ENCODE measurements at places on chromosomes 16 and 17.

- H3K36me3 ChIP-seq: no peaks in the 10 kb centered on the region
- H3K27me3 ChIP-seq: no peaks in the 10 kb centered on the region
- DNase-seq: no peak
- H3K27ac ChIP-seq: no peak overlapping the region
- H3K4me1 ChIP-seq: no peaks in the 10 kb centered on the region
These were observed 46.1 kb downstream of the ZNRF1 start for GRCh38 chr16:75044800-75045361.

- H3K4me3 ChIP-seq: no peak overlapping the region
- no peak overlapping the region for H3K27ac ChIP-seq
- no peaks in the 10 kb centered on the region for H3K27me3 ChIP-seq
- H3K36me3 ChIP-seq: no peaks in the 10 kb centered on the region
- no peaks in the 10 kb centered on the region for H3K4me1 ChIP-seq
These were observed 120.3 kb downstream of the CHD9 start for GRCh38 chr16:53175118-53175517.

DNA sequence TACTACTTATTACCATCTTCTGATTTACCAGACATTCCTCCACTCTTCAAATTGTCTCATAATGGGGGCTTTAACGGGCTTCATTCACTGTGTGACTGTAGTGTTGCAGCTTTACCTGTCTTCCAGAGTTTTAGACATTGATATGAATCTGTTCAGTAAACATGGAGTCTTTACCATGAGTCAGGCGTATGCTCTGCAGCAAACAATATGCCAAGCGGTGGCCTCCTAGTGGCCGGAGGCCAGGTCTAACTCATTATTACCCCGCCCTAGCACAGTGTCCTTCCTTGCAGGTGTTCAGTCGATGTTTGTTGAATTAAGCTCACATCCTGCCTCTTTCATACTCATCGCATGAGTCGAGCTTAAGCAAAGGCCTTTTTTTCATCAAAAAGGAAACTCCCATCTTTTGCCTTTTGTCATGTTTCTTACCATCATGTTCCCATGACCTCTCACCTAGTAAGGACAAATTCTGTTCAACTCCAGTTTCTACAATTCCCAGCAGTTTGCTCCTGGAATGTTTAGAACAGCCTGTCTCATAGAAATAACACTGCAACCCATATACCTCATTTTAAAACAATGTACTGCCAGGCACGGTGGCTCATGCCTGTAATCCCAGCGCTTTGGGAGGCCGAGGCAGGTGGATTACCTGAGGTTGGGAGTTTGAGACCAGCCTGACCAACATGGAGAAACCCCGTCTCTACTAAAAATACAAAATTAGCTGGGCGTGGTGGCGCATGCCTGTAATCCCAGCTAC, 39.4 kb downstream of the TUBD1 start:
- no peak for DNase-seq
- H3K27me3 ChIP-seq: no peaks in the 10 kb centered on the region
- no peak overlapping the region for H3K27ac ChIP-seq
- H3K36me3 ChIP-seq: no peaks in the 10 kb centered on the region
- H3K4me3 ChIP-seq: no peak overlapping the region

DNA sequence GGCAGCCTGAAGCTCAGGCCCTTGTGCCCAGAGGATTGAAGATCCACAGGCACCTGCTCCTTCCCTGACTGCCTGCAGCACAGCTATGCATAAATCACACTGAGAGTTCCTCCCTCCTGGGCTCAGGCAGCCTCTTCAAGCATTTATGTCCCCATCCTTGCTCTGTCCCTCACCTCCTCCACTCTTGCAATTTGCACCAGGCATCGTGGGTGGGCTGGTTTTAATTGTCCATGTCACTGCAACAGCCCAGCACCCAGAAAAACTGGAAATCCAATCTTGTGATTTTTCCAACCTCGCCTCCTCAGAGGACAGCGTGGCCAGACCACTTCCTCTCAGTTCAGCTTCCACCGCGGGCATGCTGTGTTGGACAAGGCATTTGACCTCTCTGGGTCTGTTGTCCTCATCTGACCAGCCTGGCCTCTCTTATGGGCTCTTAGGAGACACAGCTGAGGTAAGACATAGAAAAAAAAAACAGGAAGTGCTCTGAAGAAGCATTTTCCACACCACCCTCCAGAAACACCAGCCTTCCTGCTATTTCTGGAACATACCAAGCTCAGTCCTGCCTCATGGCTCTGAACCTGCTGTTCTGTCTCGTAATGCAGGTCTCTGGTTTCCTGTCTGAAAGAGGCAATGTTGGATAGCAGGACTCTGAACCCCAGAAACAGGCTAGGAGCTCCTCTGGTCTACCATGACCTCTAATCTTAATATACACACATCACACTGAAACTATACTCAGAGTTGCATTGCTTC, 8.3 kb downstream of the TMEM114 start:
- no peaks in the 10 kb centered on the region for H3K36me3 ChIP-seq
- H3K4me3 ChIP-seq: no peak overlapping the region
- DNase-seq: no peak
- H3K27me3 ChIP-seq: no peaks in the 10 kb centered on the region
- no peaks in the 10 kb centered on the region for H3K4me1 ChIP-seq

GRCh38 chr17:76623271-76624146, 20.0 kb downstream of the ST6GALNAC1 start:
- H3K27ac ChIP-seq: no peak overlapping the region
- H3K4me3 ChIP-seq: no peak overlapping the region
- no peaks in the 10 kb centered on the region for H3K4me1 ChIP-seq
- no peaks in the 10 kb centered on the region for H3K36me3 ChIP-seq

DNA sequence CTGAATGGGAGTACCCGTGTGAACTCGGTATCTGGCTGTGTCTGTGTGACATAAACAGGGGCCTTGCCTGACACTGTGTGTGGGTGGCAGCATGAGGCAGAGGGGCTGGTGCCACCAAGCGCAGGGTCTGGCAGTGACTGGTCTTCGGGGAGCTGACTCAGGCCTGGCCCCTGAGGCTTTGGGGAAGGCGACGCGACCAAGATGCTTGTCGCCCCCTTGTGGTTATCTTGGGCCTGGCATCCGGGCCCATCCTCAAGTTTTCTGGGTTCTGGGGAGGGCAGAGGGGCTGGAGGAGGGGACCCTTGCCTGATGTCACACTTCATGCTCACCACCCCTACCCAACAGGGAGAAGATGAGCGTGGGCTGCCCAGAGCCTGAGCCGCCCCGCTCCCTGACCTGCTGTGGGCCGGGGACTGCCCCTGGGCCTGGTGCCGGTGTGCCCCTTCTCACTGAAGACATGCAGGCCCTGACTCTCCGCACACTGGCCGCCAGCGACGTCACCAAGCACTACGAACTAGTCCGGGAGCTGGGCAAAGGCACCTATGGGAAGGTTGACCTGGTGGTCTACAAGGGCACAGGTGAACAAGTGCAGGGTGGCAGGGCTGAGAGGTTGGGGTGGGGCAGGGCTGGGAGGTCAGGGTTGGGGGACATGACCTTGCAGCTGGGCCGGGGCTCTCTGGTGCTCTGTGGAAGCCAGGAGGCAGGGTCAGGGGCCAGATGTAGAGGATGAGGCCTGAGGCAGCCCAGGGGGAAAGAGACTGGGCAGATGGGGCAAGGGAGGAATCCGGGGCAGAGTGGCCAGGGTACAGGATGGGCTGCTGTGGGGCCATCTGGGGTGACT, 24.9 kb downstream of the SBK1 start:
- H3K4me3 ChIP-seq: no peak overlapping the region
- no peaks in the 10 kb centered on the region for H3K4me1 ChIP-seq
- no peak for DNase-seq
- no peaks in the 10 kb centered on the region for H3K27me3 ChIP-seq
- H3K36me3 ChIP-seq: peaks cover 13% of the 10 kb centered on the region

DNA sequence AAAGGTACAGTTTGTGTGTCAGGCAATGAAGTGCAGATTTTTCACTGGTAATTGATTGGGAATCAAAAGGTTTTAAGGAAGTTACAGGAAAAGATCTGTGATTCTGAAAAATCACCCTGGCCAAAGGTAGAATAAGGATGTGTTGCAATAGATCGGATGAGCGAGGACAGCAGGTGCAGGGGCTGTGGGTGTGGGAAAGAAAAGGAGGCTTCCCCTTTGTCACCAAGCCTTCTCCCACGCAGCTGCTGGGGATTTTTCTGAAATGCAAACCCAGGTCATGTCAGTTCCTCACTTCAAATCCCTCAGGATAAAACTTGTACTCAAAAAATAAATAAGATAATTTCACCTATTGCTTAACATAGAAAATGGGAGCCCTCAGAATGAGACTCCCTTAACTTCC, 47.9 kb upstream of the ARHGAP17 start:
- peaks cover 2% of the 10 kb centered on the region for H3K4me1 ChIP-seq
- no peaks in the 10 kb centered on the region for H3K27me3 ChIP-seq
- H3K27ac ChIP-seq: no peak overlapping the region
- no peak for DNase-seq
